ENCODE measurements at places on chromosomes 16 and 17.

DNA sequence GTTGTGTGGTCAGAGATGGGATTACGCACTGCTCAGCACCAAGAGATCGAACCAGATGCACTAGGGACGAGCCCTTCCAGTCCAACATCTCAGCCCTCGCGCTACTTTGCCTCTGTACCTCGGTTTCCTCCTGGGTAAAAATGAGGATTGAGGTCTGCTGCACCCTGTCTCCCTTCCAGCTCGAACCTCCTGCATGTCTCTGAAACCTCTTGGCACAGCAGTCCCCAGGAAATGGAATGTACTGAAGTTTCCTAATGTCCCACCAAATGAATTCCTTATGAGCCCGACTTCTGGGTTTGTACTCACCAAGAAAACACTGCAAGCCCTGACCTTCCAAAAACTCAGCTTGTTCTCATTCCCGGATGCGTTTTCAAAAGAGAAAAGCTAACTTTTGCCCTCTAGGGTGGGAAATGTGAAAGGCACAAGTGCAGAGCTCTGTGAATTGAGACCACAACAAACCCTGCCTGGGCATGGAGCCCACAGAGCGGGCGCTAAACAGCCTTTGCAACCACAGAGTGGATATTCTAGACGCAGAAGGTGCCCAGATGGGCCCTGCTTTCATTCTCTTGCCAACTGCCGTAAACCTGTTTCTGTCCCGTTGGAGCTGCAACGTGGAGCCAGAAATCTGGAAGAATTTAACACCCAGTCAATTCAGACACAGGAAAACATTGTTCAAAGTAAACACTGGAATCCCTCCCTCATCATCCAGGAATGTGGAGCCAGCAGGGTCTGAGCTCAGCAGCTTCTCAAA is 10.3 kb downstream of the CDRT4 start:
- no peak for DNase-seq
- peaks cover 8% of the 10 kb centered on the region for H3K36me3 ChIP-seq
- H3K27ac ChIP-seq: no peak overlapping the region
- H3K4me1 ChIP-seq: no peaks in the 10 kb centered on the region

DNA sequence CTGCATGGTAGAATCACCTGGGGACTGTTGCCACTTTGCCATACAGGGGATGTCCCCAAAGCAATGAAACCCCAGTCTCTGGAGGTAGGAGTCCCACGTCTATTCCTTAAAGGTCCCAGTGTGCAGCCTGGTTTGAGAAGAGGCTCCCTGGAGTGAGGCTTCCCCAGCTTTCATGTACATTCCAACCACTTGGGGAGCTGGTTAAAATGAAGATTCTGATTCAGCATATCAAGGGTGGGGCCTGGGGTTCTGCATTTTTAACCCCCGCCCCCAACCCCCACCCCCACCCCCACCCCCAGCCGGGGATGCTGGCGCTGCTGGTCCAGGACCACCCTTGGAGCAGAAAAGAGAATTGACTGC is 241.2 kb downstream of the FOXL1 start:
- no peak overlapping the region for H3K27ac ChIP-seq
- no peaks in the 10 kb centered on the region for H3K36me3 ChIP-seq
- no peak overlapping the region for H3K4me3 ChIP-seq
- no peaks in the 10 kb centered on the region for H3K4me1 ChIP-seq
- H3K27me3 ChIP-seq: peaks cover 5% of the 10 kb centered on the region
- DNase-seq: no peak

GRCh38 chr16:46908540-46909372 is 24.6 kb downstream of the GPT2 start:
- DNase-seq: peak; percentile 69
- no peak overlapping the region for H3K4me3 ChIP-seq
- no peaks in the 10 kb centered on the region for H3K27me3 ChIP-seq
- H3K36me3 ChIP-seq: peaks cover 8% of the 10 kb centered on the region
- peak overlapping the region; percentile 28 for H3K27ac ChIP-seq

- H3K27me3 ChIP-seq: no peaks in the 10 kb centered on the region
- H3K4me1 ChIP-seq: no peaks in the 10 kb centered on the region
- DNase-seq: no peak
- H3K4me3 ChIP-seq: no peak overlapping the region
- no peak overlapping the region for H3K27ac ChIP-seq
Observed at GRCh38 chr17:65670667-65671371, 109.4 kb upstream of the AXIN2 start.

- H3K27ac ChIP-seq: no peak overlapping the region
- no peak overlapping the region for H3K4me3 ChIP-seq
- H3K4me1 ChIP-seq: peaks cover 11% of the 10 kb centered on the region
- peaks cover 23% of the 10 kb centered on the region for H3K36me3 ChIP-seq
- H3K27me3 ChIP-seq: no peaks in the 10 kb centered on the region
- DNase-seq: no peak
Observed at GRCh38 chr17:27603880-27604794, 26.9 kb upstream of the LGALS9 start.

GRCh38 chr17:51088287-51088686 is 32.4 kb downstream of the SPAG9 start:
- no peak for DNase-seq
- no peak overlapping the region for H3K27ac ChIP-seq
- no peaks in the 10 kb centered on the region for H3K27me3 ChIP-seq
- H3K36me3 ChIP-seq: no peaks in the 10 kb centered on the region
- H3K4me1 ChIP-seq: peaks cover 14% of the 10 kb centered on the region
- no peak overlapping the region for H3K4me3 ChIP-seq

DNA sequence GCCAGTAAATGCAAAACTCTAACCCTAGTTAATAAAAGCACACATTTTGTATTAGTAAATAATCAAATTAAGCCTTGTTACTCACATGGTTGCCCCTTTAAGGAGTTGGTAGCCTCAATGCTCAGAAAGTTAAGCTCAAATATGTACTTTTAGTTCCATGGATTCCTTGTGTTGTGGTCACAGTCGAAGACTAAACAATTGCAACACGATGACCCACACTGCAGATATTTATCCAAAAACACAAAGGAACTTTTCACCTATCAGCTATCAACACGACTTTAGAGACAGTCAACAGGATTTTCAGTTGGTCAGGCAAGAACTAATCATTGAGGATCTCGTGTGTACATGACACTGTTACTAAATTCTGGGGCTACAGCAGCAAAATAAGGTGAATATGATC is 47.4 kb upstream of the NUDT7 start:
- DNase-seq: no peak
- H3K27me3 ChIP-seq: peaks cover 3% of the 10 kb centered on the region
- H3K4me1 ChIP-seq: no peaks in the 10 kb centered on the region
- no peak overlapping the region for H3K27ac ChIP-seq
- H3K4me3 ChIP-seq: no peak overlapping the region

GRCh38 chr16:66146798-66147197 is 219.7 kb upstream of the CDH5 start:
- peaks cover 13% of the 10 kb centered on the region for H3K4me1 ChIP-seq
- no peaks in the 10 kb centered on the region for H3K36me3 ChIP-seq
- no peak overlapping the region for H3K27ac ChIP-seq
- no peak overlapping the region for H3K4me3 ChIP-seq
- peaks cover 5% of the 10 kb centered on the region for H3K27me3 ChIP-seq

GRCh38 chr16:81681311-81681710 is 97.8 kb upstream of the PLCG2 start:
- peaks cover 1% of the 10 kb centered on the region for H3K4me1 ChIP-seq
- H3K4me3 ChIP-seq: no peak overlapping the region
- no peaks in the 10 kb centered on the region for H3K27me3 ChIP-seq
- H3K27ac ChIP-seq: no peak overlapping the region

- no peak overlapping the region for H3K4me3 ChIP-seq
- H3K36me3 ChIP-seq: no peaks in the 10 kb centered on the region
- peaks cover 6% of the 10 kb centered on the region for H3K27me3 ChIP-seq
- no peaks in the 10 kb centered on the region for H3K4me1 ChIP-seq
- no peak for DNase-seq
Observed at GRCh38 chr16:86129541-86129940, 230.6 kb downstream of the IRF8 start.

GRCh38 chr17:58312021-58312630 is 16.5 kb downstream of the TSPOAP1 start:
- H3K27ac ChIP-seq: no peak overlapping the region
- H3K4me3 ChIP-seq: no peak overlapping the region
- no peak for DNase-seq
- H3K36me3 ChIP-seq: peaks cover 30% of the 10 kb centered on the region
- no peaks in the 10 kb centered on the region for H3K27me3 ChIP-seq

Data from activated CD4-positive, alpha-beta memory T cell treated with anti-CD3 and anti-CD28 coated beads, Interleukin-2, amount 10 ng/mL, durations not matched to agents 7 days and 5 days (primary cell).